GM03348 (cell line): ENCODE measurements at places on chromosomes 6 and 20.

DNA sequence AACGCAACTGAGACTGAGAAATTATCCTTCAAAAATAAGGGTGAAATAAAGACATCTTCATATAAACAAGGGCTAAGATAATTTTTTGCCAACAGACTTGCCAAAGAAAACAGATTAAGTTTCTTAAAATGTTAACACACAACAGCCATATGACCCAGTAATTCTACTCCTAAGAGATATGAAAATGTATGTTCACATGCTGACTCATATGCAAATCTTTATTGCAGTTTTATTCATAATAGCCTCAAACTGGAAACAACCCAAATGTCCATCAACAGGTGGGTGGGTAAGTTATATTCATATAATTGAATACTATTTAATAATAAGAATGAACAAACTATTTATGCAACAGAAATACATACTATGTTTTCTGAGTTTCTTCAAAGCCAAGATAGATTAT is 140.1 kb downstream of the REV3L start:
- DNase-seq: no peak

GRCh38 chr6:5846889-5847288 is 159.8 kb downstream of the NRN1 start:
- no peak for DNase-seq

DNA sequence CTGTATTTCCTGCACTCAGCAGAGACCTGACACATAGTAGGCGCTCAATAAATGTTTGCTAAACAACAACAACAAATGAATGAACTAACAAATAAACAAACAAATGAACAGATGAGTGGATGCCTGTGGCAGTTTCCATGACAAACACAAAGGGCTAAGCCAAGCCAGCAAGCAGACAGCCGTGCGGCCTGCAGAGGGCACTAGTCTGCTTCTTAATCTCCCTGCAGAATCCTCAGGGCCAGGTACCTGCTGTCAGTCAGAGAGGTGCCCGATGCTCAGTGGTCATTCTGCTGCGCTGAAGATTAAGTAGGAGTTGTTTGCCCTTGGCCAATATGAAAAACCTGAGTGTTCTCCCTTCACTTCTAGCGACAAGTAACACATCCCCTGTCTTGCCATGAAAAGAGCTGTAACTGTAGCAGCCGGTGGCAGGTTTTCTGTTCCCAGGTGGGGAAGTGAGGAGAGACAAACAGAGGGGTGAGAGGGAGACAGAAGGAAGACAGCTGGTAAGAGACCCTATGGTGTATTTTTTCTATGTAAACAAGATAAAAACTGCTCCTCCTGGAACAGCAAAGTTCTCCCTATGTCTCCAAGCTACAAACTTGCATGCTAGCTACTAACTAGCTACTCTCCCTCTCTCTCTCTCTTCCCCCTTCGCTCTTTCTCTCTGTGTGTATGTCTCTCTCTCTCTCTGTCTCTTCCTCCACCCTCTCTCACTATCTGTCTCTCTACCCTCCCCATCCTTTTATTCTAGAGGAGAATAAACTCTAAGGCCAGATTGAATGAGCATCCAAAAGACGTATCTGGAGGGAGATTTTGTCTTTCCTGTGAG is at the start of gene MC3R:
Gene MC3R, plus strand, starts transcription at position 779 of the 829 bp plus-strand sequence. CDS start 112 bp downstream, outside the sequence.
- DNase-seq: peak; percentile 58

GRCh38 chr6:162485464-162485863 is 242.1 kb downstream of the PRKN start:
- no peak for DNase-seq

DNA sequence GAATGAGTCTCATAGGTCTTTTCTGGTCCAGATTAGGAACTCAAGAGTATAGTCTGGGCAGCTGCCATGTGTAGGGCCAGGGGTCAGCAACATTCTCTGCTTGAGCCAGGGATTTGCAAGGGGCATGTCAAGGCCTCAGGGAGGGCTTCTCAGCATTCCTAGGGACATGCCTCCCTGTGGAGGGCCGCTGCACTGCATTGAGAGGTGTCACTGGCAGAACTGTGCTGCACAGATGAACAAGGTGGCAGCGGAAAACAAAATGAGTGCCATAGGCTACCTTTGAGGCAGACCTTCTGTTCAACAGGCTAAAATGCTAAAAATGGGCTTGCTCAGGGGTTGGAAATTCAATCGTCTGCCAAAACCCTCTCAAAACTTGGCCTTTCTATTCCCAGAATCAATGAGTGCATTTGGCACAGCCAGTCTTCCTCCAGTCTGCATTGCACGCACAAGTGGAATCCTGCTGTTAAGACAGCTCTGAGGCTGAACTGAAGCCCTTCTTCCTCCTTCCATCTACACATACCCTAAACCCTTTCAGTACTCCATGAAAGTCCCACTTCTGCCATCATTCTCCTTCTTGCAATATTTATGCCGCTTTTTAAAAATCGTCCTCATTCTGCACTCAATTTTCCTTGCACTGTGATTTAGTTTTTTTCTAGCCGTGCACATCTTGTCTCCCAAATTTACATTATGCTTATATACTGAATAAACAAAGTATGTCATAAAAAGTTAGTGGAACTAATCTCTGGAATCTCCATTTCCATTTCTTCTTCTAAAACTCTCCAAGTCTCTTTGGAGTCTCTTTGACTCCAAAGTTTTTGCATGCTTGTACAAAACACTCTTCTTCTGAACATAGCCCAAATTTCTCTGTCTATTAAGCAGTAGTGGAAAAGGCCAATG is 51.7 kb downstream of the SLC26A8 start:
- no peak for DNase-seq

GRCh38 chr6:131867744-131868143 is 59.9 kb downstream of the ENPP1 start:
- DNase-seq: peak; percentile 16

DNA sequence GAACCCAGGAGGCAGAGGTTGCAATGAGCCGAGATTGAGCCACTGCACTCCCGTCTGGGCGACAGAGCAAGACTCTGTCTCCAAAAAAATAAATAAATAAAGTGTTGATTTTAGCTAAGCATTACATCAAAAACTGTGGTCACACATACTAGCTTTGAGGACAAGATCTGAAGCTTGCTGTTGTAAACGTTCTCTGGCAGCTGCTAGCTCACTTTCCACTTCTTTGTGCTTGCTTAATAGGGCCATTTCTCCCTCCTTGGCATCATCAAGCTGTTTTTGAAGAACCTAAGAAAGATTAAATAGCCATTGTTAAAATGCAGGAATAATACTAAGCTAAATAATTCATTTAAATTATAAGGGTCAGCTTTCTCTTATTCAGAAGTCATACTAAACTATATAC is 55.7 kb downstream of the FAM184A start:
- no peak for DNase-seq

DNA sequence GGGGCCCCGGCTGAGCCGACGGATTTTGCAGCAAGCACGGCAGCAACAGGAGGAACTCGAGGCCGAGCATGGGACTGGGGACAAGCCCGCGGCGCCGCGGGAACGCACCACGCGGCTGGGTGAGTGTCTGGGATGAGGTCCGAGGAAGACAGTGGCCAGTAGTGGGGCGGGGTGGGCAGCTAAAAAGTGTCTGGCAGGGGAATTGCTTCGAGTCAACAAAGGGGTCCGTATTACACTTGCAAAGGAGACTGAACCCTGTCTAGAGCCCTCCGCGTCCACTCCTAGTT is 356 bp downstream of the BYSL start:
- DNase-seq: peak; percentile 49

- DNase-seq: peak; percentile 58
Measured at GRCh38 chr20:17226410-17227218, at the start of gene PCSK2. PCSK2 (plus strand) TSS chr20:17227040; CDS start chr20:17227306, 266 bp downstream.

DNA sequence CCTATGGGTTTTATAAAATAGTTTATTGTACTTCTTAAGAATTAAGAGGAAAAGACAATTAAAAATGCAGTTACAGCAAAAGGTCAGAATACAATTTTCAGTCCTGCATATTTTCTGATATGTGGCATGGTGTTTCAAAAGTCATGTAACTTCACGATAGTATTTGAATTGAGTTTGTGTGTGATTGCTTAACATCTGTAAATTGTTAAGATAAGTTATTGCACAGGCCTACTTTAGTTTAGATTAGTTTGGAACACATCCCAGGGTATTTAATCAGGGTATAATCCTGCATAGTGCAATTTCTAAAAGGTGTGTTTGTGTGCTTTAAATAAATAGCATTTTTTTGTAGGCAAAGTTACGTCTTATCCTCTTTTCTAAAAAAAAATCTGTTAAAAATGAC is 289.6 kb downstream of the RIMS1 start:
- no peak for DNase-seq

DNA sequence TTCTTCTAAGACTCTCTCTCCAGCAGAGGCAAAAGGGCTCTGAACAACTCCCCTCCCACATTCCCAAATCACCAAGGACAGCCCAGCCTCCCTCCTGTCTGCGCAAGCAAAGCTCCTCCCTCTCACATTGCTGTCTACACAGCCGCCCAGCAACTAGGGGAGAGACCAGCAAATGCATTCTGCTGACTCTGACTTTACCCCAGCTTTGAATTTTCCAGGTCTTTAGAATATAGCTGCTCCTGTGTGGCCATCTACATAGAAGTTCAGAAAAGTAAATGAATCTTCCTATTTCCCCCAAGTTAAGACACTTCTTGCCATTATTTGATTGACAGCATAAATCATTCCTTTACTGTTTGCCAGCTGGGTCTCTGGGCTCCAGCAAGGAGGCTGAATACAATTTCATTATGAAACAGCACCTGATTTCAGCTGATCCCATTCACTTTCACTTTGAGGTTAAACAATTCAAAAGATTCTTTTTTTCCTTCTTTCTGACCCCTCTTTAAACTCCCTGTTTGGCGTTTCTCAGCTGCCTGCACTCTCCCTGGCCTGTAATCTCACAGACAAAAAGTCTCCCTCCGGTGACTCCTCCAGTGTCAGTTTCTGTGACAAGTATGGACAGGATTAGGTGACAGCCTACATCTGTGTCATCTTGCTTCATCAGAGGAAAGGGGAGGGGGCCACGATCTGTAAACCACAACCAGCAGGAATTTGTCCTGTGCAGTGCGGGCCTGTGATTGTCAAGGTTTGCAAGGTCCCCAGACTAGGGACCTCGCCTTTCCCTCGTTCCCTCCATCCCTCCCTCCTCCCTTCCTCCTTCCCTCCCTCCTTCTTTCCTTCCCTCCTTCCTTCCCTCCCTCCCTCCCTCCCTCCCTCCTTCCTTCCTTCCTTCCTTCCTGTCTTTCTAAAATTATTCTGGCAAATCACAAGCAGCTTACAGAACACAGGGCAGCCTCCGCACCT is 205.6 kb upstream of the RIN2 start:
- DNase-seq: no peak

DNA sequence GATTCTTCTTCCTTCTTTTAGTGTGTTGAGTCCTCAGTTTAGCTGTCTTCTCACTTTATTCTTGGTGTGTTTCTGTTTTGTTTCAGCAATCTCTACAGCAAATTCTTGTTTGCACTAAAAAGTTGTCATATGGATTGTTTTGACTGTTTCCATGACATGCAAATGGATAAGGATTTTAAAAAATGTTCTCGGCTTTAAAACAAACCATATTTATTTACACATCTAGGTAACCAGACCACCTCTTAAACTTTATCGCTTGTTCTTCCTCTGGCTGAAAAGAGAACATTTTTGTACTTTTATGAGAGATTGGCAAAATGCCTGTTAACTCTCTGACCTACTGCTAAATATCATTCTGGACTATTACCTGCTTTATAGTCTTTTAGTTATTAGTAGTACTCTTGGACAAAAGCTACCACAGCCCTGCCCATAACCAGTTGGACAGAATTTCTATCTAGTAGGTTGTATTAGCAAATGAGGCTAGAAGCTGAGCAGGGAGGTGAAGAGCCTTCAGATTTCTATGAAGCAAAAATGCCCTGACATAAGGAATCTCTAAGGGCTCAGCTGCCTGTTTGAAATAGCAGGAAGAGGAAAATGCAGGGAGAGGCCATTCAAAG is 268.3 kb downstream of the CD109 start:
- no peak for DNase-seq

DNA sequence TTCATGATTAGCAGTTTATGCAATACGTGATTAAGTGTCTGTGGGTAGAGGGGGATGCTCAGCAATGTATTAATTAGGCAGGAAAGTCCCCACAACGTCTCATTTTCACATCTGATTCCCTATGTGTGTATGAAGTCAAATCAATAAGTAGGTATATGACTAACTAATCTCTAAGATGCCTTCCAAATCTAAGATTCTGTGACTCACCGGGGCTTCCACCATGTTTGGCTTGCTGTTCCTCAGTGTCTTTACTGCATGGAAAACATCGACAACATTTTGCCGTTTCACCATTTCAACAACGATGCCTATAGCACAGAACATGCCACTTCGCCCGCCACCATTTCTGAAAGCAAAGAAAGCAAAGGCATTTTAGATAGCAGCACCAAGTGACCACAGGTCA is 72.0 kb upstream of the THEMIS start:
- DNase-seq: no peak

GRCh38 chr20:55774628-55775027 is 230.7 kb downstream of the CBLN4 start:
- DNase-seq: no peak

- no peak for DNase-seq
Measured at GRCh38 chr6:146884728-146885127, 286.0 kb downstream of the ADGB start.

- peak; percentile 1 for DNase-seq
Measured at GRCh38 chr20:1576641-1577040, 19.1 kb upstream of the SIRPD start.

DNA sequence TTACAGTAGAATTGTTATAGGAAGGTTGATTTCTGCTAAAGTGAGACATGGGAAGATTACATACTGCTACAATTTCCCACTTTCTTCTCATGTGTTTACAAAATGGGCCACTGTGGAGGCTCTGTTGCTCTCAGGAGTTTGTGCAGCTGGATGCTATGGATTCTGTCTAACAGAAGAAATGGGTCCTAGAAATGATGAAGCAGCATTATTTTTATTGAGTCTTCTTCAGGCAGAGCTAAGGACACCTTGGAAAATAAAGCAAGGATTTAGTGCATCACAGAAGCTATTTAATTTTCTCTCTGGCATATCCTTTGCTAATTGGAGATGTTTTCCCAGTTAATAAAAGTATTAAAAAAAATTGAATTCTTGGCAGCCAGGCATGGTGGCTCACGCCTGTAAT is 29.2 kb downstream of the CCDC170 start:
- DNase-seq: no peak

GRCh38 chr6:44969446-44970185 is 358.5 kb upstream of the RUNX2 start:
- peak; percentile 14 for DNase-seq

DNA sequence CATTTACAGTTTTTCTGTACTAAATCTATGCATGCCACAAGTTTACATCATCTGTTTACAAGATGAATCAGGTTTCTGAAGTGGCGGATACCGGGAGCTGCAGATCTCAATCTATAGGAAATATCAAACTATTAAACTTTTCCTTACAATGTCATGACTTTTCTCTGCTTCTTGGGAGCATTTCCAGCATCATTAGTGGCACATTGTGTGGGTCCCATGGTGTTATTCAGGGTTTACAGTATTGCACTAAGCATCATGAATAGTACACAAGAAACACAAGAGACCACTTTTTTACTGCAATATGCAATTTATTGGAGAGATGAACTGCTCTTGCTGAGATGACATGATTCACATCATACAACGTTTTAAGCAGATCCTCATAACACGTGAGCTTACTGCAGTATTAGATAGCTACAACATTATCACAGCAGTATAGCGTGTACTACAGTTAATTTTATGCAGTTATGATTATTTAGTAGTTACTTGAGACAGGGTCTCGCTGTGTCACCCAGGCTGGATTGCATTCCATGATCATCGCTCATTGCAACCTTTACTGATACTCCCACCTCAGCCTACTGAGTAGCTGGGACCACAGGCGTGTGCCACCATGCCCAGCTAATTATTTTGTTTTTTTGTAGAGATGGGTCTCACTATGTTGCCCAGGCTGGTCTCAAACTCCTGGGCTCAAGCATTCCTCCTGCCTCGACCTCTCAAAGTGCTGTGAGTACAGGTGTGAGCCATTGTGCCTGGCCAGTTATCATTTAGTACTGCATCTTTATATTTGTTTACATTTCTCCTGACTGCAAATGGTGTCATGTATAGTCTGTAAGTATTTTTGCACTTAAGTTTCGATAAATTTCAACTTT is 18.4 kb downstream of the BLTP3A start:
- DNase-seq: no peak
